Colonic mucosa (tissue), 4 donors: ENCODE measurements at places on chromosomes 7 and 10. TPM values are rescaled to one million over a fixed set of nuclear protein-coding genes. Genes with fewer than 3 reads are reported as not detected.

- DNase-seq = no peak
These were observed 17.9 kb downstream of the KLHL7 start for GRCh38 chr7:23123465-23123864.

- DNase-seq = no peak
These were observed 317.2 kb downstream of the PHF14 start for GRCh38 chr7:11290863-11291262.

DNA sequence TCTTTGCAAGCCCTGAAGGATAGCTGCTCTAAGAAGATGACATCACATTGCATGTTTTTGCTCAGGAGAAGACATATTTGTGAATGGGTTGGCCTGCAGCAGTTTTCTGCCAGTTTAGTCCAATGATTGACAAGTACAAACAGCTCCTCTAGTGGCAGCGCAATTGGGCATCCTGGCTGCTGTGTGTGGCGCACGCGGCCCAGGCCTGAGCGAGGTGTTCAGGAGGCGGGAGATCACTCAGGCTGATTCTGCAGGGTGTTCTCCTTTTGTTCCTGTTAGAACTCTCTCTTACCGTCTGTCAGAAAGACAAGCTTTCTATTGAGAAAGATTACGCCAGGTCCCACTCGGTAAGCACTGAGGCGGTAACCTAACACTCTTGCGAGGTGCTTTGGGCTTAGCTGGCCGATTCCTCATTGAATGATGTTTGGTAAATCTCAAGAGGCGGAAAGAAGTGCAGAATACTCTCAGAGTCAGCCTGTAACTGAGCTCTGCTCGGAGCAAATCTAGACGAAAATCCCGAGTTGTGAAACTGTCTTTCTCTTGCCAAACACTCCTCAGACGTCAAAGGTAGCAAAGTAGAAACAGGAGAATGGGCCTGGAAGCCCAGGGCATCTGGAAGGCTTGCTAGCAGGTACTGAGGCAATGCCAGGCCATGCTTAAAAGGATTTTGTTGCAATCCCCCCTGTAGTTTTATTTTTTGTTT, 219.2 kb upstream of the BMPER start:
- no peak for DNase-seq

- no peak for DNase-seq
These were observed 768.6 kb downstream of the NRG3 start for GRCh38 chr10:82643601-82644000.

DNA sequence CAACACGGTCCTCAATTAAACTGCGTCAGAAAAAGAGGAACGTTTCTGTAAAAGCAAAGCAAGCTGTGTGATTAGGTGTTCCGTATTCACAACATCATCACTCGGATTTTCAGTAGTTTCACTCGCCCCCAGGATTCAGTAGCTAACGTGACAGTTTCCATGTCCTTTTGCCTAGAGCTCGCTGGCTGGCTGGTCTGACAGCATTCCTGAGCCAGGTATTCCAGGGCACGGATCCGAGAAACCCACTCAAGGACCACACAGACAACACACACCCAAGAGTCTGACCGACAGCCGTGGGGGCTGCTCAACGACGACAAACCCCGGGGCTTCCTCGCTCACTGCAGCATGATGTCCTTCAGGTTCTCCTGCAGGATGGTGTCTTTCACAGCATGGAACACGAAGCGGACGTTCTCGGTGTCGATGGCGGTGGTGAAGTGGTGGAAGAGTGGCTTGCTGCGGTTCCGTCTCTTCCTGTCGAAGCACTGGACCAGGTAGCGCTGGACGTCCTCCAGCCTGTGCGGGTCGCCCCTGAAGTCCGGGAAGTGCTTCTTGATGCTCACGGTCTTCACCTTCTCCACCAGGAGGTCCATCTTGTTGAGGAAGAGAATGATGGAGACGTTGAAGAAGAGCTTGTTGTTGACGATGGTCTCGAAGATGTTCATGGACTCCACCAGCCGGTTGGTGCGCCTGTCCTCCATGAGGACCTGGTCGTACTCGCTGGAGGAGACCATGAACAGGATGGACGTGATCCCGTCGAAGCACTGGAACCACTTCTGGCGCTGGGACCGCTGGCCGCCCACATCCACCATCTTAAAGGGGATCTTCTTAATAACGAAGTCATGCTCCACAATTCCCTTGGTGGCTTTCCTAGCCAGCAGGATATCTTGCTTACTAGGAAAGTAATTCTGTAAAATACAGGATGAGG, 43.1 kb downstream of the AMZ1 start:
- DNase-seq = no peak

DNA sequence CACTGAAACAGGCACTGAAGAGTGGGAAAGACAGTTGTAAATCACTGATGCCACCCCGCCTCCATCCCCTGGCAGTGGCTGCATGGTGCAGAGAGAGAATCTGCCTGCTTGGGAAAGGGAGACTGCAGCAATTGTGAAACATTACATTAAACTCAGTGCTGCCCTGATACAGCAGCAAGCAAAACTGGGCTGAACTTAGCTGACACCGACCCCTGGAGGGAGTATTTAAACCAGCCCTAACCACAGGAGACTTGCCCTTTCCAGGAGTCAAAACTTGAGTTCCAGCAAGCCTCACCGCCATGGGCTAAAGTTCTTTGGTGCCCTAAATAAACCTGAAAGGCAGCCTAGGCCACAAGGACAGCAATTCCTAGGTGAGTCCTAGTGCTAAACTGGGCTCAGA, 109.4 kb upstream of the PLPP4 start:
- no peak for DNase-seq

- DNase-seq = no peak
These were observed 2.9 kb downstream of the MACROH2A2 start for GRCh38 chr10:70055550-70055949.

HOGA1 gene
- total RNA-seq = not detected

SAP25 gene
- total RNA-seq = 0.69 TPM

PON3 gene
- total RNA-seq = 3.0 TPM

CLRN3 gene
- total RNA-seq = 110 TPM
